ENCODE measurements at places on chromosomes 11 and 22.

GRCh38 chr11:65119670-65119995, 2.1 kb upstream of the ZNHIT2 start:
- no peak for DNase-seq

DNA sequence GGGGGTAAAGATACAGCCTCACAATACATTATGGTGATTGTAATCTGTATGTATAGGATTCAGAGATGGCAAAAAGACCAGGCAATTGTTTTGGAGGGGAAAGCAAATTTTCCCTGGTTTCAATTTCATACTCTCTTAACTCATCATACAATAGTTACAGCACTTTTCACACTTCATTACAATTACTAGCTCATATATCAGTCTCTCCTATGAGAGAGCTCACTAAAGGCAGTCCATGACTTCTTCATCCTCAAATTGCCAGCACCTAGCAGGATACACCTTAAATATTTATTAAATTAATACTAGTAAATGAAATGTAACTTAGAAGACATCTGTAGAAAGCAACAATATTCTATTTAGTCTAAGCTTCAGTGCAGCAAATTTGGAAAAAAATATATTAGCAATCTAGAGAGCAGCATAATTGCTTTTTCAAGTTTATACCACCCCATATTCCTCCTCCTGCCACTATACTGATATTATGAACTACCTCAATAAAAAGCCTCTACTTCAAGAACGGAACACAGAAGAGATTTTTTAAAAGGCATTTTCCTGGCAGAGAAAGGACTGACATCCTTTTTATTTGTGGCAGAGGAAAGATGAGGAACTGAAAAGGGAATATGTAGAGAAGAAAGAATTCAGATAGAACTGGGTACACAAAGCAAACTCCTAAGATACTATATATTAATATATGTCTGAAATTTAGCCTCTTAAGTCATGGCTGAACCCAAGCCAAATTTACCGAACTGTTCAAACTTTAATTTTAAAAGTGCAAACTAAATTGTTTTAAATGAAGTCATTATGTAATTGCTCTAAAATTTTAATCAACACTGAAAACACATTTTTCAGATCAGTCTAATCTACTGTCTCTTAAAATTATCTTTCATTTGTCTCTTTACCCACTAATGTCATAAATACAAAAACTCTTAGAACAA, 27.7 kb downstream of the PICALM start:
- no peak for DNase-seq

DNA sequence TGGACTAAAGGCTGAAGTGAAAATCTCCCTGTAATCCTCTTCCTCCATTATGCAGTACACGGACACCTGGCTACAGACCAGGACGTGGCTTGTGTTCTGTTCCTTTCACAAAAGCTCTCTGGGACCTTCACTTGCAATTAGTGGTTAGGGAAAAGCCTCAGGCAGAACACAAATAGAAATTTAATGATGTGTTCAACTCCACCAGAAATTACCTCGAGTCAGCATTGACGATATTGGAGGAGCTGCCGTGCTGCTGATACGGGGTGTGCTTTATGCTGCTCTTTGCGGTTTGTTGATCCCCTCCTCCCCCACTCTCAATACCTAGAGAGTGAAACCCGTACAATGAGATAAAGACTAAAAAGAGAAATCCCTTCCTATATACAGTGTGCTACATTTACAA, 48.9 kb downstream of the POLD3 start:
- no peak for DNase-seq

- no peak for DNase-seq
Measured at GRCh38 chr22:36243986-36244385, 4.7 kb upstream of the APOL2 start.

DNA sequence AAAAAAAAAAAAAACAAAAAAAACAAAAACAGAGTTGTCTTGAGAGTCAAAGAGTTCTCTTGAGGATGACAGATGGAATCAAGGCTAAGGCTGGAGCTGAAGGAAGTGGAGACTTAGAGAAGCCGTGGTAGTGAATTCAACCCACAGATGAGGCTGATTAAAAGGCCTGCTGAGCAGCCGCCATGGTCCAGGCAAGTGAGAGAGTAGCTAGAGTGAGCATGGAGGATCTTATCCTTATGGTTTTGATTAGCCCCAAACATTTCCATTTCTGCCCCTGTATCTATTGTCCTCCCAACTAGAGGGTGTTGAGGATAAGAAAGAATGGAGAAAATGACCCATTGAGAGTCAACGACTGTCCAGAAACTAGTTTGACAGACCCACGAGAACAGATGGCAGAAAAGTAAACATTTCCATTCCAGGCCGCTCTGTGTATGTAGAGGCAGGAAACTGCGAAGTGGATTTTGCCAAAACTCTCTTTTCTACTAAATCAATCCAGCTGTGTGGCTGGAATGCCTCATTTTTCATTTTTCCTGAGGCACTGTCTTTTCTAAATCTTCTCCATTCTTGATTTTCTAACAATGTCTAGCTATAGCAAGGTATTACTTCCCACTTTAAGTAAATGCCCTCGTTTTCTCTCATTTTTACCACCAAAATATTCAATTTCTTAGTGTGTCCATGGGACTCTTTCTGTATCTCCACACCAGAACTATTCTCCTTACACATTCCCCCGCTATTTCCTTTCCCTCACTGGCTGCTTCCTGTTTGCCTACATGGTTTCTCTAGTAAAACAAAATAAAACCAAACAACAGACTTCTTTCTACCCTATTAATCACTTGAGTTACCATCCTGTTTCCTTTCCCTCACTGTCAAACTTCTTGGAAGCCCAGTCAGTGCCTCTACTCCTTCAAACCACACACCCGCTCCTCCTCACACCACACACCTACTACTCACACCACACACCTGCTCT, 5.4 kb upstream of the MMP8 start:
- DNase-seq, result no peak

DNA sequence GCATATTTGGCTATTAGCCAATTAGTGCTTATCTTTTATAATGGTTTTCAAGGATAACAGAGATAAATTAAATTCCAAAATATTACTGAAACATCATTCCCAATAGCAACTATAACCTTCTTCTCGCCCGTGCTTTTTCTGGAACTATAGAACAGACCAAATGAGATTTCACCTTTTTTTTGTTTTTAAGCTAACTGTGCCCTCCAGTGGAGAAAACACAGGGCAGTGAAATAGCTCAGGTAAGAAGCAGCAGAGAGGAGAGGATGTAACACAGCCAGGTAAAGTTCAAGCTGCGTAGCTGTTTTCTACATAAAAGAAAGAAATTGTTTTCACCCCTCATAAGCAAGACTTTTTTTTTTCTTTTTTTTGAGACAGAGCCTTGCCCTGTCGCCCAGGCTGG, 28.2 kb downstream of the HSD17B12 start:
- no peak for DNase-seq

GRCh38 chr11:45692808-45693453, 27.5 kb upstream of the CHST1 start:
- DNase-seq, result no peak

DNA sequence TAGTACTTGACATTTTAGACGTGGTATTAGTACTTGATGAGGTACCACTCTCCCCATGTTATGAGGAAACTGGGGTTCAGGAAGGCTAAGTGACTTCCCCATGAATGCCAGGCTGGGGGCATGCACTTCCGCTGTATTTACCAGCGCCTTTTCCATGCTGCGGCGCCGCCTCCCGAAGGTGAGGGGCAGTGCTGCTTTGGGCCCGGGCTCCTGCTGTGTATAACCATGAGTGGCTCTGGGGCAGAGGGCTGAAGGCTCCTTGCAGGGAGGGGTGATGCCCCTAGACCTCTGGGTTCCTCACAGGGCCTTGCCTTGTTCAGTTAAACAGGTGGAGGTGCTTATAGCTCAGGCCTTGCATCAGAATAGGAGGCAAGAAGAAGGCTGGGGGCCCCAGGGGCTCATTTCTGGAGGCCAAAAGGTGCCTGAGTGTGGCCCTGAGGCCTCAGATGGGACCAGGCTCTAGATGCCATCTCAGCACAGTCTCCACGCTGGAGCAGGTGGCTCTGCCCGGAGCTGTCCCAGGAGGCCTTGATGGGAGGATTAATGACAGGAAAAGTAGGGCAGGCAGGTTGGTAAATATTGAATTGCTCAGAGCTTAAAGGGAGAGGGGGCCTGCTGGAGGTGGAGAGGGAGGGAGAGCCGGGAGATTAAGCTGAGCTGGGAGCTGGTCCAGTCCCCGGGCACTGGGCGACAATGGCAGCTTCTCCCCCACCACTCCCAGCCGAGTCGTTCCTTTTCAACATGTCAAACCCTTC, 129.6 kb downstream of the CEP164 start:
- DNase-seq, result peak; percentile 91

DNA sequence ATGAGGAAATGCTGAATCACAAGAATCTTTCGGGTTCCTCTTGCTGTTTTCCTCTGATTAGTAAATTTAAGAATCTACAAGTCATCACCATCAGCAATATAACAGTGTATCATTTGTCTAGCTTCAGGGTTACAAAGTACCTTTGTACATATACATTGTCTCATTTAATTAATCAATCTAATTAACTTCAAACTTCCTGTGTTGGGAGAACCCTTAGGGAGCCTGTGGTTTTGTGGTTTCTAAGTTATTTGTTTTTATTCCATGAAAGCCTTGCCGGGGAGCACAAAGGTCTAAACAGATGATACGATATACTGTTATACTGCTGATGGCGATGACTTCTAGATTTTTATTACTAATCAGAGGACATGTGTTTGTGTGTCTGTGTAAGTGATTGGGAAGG, 41.0 kb downstream of the TIMP3 start:
- DNase-seq, result no peak

- no peak for DNase-seq
Measured at GRCh38 chr11:14362611-14363010, 3.6 kb upstream of the RRAS2 start.

DNA sequence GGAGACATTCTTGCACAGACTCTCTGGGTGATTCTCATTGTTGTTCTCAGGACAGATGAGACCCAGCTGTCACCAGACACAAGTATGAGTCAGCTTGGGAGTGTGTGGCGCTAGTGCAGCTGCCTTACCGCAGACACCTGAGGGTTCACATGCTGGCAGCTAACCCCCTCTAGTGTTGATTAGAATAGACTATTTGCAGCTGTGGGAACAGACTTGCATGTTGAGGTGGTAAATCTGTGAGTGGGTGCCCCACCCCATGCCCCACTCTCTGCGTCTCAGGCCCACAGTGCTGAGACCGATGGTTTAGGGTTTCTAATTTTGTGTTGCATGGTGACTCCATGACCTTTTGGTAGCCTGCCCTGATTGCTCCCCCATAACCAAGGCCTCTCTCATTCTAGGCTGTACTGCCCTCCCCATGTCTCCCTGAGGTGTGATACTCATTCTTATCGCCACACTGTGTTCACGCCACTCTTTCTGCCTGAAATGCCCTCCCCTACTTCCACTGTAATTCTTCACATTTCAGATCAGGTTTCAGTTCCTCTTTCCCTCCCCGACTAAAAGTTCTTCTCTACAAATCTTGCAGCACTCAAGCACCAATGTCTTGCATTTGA, 73.7 kb upstream of the KIRREL3 start:
- DNase-seq, result no peak

GRCh38 chr11:19511413-19512183, 201.0 kb upstream of the NAV2 start:
- DNase-seq, result no peak

GRCh38 chr22:45562537-45563361, 60.1 kb downstream of the FBLN1 start:
- DNase-seq, result no peak

- DNase-seq, result no peak
Measured at GRCh38 chr11:124844664-124845079, 20.6 kb upstream of the ROBO3 start.

DNA sequence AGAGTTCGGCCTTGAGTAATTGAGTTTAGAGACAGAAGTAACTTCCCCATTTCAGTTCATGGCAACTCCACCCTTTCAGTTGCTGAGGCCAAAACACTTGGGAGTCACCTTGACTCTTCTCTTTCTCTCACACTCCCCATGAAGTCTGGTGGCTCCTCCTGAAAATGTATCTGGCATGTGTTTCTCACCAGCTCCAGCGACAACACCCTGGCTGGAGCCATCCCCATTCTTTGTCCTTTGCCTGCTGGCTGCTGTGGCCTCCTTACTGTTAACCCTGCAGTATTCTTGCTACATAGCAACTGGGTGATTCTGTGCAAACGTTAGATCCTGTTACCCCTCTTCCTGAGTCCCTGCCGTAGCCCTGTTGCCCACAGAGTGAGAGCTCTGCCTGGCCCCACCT, 23.8 kb downstream of the SLC6A5 start:
- no peak for DNase-seq

DNA sequence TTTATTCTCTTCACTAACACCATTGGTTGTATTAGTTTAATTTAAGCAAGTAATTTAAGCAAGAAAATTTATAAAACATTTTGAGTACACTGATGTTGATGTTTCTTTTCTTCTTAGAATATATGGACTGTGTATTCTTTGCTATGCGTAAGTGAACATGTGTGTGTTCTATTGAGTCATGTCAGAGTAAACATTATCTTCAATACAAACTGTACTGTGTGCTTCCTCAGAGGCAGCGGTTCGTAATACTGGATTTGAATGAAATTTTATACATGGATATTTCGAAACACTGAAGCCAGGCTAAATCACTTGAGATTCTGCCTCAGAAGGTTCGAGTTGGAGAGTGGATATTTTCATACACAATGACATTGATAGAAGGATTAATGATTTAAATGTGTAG, 452.6 kb downstream of the LUZP2 start:
- DNase-seq, result no peak

- DNase-seq, result no peak
Measured at GRCh38 chr11:72039031-72039855, 40.5 kb downstream of the IL18BP start.

- DNase-seq, result peak; percentile 23
Measured at GRCh38 chr11:124644426-124645280, 22.0 kb downstream of the TBRG1 start.

DNA sequence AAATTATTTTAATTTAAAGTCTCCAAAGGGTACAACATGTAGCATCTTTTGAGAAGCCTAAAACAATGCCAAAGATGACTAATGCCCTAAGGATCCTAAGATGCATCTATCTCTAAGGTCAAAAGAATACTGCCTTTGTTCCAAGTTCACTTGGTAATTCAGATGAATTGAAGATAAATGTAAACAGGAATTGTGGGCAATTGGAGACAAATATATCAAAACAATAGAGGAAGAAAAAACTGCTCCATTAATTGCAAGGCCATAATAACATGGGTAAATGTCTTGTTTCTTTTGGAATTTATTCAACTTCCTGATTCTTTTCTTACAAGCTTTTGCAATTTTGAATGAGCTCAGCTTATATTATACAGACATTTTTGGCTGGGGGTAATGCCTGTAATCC, 338.6 kb downstream of the TTC28 start:
- no peak for DNase-seq

GRCh38 chr11:69293819-69294505, at the start of gene MYEOV:
TSS of gene MYEOV (plus strand) at chr11:69294155. CDS start at chr11:69295355, 1,200 bp downstream.
- no peak for DNase-seq

DNA sequence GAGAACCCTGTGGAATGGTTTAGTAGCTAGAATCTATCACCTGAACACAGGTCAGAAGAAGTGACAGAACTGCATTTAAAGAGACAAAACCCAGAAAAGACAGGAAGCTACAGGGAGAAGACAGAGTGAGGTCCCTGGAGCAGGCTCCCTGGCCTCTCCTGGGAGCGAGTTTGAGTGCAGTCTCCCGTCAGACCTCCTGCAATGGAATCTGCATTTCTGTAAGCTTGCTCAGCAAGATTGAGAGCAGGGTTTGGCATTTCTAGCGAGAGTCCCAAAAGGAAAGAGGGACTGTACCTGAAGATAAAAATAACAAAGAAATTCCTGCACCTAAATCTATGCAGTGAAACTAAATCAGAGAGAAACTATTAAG, 74.2 kb downstream of the MORC2 start:
- no peak for DNase-seq
